ENCODE measurements at places on chromosomes 11 and 22.

DNA sequence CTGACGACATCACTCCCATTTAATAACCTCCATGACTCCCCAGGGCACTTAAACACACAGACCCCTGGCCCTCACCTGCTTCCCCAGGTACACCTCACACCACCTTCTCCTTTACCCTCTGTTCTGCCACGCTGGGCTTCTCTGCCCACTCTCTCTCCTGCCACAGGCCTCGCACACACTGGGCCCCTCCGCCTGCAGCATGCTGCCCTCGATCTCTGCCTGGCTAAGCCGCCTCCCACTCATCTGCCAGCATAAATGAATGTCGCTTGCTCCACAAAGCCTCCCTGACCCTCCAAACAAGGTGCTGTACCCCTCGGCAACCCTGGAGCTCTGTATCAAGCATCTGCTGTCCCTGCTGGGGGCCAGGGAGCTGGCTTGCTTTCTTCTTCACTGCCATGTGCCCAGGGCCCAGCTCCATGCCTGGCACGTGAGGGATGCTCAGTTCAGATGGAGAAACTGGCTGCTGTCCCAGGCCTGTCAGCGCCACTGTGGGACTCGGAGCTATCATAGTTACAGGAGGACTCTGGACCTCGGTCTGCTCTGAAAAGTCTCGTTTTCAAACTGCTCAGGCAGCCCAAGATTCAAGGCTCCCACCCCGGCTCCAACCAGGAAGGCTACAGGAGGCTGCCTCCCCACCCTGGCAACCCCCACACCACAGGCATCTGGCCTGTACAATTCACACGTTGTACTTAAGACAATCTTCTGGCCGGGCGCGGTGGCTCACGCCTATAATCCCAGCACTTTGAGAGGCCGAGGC is 11.9 kb downstream of the TTLL1 start:
- DNase-seq = no peak

GRCh38 chr11:69245041-69245440 is 48.9 kb upstream of the MYEOV start:
- no peak for DNase-seq

GRCh38 chr11:6746626-6747025 is 25.1 kb downstream of the OR2AG2 start:
- DNase-seq = no peak

GRCh38 chr11:95140397-95141033 is 50.9 kb downstream of the ENDOD1 start:
- DNase-seq = no peak

- no peak for DNase-seq
Measured at GRCh38 chr22:47622541-47622940, 860.1 kb downstream of the TBC1D22A start.

DNA sequence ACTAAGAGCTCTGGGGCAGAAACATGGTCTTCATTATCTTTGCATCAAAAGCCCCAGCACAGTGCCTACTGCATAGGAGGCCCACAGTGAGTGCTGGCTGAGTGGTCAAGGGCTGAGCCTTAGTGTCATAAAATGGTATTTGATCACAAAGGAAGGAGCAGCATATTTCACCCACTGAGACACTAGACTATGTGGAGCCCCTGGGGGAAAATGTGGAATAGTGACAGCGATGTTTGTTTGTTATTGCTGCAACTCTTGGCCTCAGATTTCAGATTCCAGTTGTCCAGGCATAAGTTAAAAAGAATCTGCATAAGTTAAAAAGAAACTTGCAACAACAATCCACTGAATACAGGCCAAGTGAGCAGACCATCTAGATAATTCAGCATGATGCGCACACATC is 7.0 kb downstream of the KIRREL3 start:
- no peak for DNase-seq

DNA sequence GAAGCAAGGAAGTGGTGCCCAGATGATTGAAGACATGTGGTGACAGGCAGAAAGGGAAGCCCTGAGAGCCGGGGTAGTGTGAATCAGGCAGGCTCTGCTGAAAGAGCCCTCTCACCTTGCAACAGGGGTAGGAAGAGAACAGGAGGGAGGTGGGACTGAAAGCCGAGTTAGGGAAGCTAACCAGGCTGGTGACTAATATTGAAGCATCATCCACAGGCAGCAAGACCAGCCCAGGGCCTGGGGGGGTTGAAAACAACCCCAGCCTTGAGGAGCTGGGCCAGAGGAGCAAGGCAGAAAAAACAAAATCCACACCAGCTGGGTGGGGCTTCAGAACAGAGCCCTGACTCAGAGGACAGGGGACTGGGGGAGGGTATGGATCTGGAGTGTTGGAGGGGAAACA is 35.0 kb upstream of the CRTAM start:
- no peak for DNase-seq

- no peak for DNase-seq
Measured at GRCh38 chr11:109971184-109971523, 122.0 kb upstream of the ZC3H12C start.

Data from activated naive CD4-positive, alpha-beta T cell treated with anti-CD3 and anti-CD28 coated beads, Interleukin-2, amount 50 U/mL, for 72 hours (primary cell).